ENCODE measurements at places on chromosomes 2 and 18. TPM values are rescaled to one million over a fixed set of nuclear protein-coding genes. Genes with fewer than 3 reads are reported as not detected.

GRCh38 chr2:150532879-150533278, 45.4 kb upstream of the RND3 start:
- H3K36me3 ChIP-seq, result no peaks in the 10 kb centered on the region
- no peak for DNase-seq
- no peaks in the 10 kb centered on the region for H3K4me1 ChIP-seq
- no peaks in the 10 kb centered on the region for H3K27me3 ChIP-seq

- no peaks in the 10 kb centered on the region for H3K36me3 ChIP-seq
- no peak overlapping the region for H3K27ac ChIP-seq
- no peaks in the 10 kb centered on the region for H3K4me1 ChIP-seq
- no peak for DNase-seq
- no peaks in the 10 kb centered on the region for H3K27me3 ChIP-seq
Measured at GRCh38 chr2:72082021-72082601, 65.6 kb downstream of the CYP26B1 start.

GRCh38 chr18:51630706-51631105, 433.2 kb upstream of the MEX3C start:
- DNase-seq, result no peak
- H3K27ac ChIP-seq, result no peak overlapping the region
- no peaks in the 10 kb centered on the region for H3K36me3 ChIP-seq
- H3K27me3 ChIP-seq, result no peaks in the 10 kb centered on the region
- no peak overlapping the region for H3K4me3 ChIP-seq

- H3K4me3 ChIP-seq, result no peak overlapping the region
- no peak overlapping the region for H3K27ac ChIP-seq
- H3K4me1 ChIP-seq, result no peaks in the 10 kb centered on the region
- no peak for DNase-seq
- no peaks in the 10 kb centered on the region for H3K27me3 ChIP-seq
- no peaks in the 10 kb centered on the region for H3K36me3 ChIP-seq
Measured at GRCh38 chr2:31028417-31028816, 109.8 kb downstream of the GALNT14 start.

DNA sequence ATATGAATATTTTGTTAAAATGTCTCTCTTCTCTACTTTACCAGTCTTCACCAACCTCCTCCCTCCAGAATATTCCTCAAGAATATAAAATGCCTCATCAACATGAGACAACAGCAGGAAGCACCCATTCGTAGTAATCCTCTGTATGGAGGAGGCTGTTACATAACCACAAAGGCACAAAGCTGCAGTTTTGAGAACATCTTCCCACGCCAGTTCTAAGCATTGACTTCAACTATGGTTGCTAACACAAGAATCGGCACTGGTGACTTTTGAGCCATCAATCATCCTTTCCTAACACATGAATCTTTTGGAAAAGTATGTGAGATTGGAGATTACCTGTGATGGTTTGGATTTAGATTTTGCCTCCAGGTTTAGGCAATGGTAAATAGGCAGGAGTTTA, 54.9 kb upstream of the CYP1B1 start:
- H3K36me3 ChIP-seq, result peaks cover 13% of the 10 kb centered on the region
- H3K4me1 ChIP-seq, result peaks cover 4% of the 10 kb centered on the region
- H3K27me3 ChIP-seq, result no peaks in the 10 kb centered on the region
- no peak overlapping the region for H3K27ac ChIP-seq

- no peak for DNase-seq
- no peak overlapping the region for H3K4me3 ChIP-seq
- H3K27me3 ChIP-seq, result no peaks in the 10 kb centered on the region
Measured at GRCh38 chr2:190929919-190930318, 49.3 kb downstream of the GLS start.

GRCh38 chr18:79664525-79665125, 15.0 kb upstream of the CTDP1 start:
- no peaks in the 10 kb centered on the region for H3K36me3 ChIP-seq

DNA sequence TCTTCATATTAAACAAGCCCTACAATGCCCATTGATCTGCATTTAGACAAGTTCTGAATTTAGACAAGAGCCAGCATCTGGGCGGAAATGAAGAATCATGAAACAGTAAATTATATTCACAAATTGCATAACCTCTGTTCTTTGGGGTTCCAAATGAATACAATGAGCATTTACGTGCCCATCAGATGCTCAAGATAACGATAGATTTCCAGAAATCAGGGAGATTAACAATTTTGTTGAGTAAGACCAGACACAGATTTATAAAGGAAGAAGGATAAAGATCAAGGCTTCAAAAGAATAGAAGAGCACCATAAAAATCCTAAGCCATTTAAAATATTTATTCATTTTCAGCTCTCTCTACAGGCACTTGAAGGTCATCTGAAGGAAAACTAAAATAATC, 59.7 kb upstream of the CDH20 start:
- no peaks in the 10 kb centered on the region for H3K4me1 ChIP-seq
- H3K36me3 ChIP-seq, result no peaks in the 10 kb centered on the region
- no peaks in the 10 kb centered on the region for H3K27me3 ChIP-seq
- DNase-seq, result no peak
- no peak overlapping the region for H3K4me3 ChIP-seq

DNA sequence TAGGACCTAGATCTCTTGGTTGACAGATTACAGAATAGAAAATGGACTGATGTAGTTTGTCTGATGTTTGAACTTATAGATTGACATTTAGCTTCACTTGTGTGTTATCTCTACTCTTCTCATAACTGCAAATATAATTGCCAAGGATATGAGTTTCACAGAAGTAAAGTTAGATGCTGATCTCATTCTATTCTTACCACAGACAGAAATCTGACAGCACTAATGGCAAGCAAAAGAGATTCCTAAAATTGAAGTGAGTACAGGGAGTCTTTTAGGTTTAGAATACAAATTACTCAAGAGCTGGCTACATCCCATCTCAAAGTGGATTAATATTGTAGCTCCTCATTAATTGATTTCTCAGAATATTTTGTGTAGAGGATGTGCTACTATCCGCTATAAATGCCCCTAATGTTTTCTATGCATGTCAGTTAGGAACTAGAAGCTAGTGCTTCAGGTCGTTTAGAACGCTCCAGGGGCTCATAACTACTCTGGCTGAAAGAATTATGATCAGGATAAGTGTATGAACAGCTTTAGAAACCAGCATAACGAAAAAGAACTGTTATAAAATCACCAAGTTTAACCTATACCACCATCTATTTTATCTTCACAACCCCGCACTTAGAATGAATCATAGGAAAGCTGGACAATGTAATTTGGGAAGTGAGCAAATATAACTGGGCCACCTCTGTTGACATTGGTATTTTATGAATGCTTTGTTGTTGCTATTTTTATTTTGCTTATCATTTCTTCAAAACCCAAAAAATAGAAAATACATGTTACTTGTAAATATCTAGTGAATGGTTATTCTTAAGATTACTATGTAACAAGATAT, 378.8 kb upstream of the REG3G start:
- no peak overlapping the region for H3K27ac ChIP-seq
- H3K36me3 ChIP-seq, result no peaks in the 10 kb centered on the region
- no peak for DNase-seq
- H3K4me1 ChIP-seq, result no peaks in the 10 kb centered on the region
- H3K27me3 ChIP-seq, result no peaks in the 10 kb centered on the region

GRCh38 chr2:138600732-138601457, 99.3 kb downstream of the SPOPL start:
- no peaks in the 10 kb centered on the region for H3K4me1 ChIP-seq
- no peaks in the 10 kb centered on the region for H3K36me3 ChIP-seq
- H3K27me3 ChIP-seq, result no peaks in the 10 kb centered on the region
- no peak for DNase-seq
- no peak overlapping the region for H3K4me3 ChIP-seq

RAD51AP2 gene
- total RNA-seq, result not detected

CDH2 gene
- 0.07 TPM for total RNA-seq

DUSP11 gene
- total RNA-seq, result 40.1 TPM
